ENCODE measurements at places on chromosomes 6 and 20.

DNA sequence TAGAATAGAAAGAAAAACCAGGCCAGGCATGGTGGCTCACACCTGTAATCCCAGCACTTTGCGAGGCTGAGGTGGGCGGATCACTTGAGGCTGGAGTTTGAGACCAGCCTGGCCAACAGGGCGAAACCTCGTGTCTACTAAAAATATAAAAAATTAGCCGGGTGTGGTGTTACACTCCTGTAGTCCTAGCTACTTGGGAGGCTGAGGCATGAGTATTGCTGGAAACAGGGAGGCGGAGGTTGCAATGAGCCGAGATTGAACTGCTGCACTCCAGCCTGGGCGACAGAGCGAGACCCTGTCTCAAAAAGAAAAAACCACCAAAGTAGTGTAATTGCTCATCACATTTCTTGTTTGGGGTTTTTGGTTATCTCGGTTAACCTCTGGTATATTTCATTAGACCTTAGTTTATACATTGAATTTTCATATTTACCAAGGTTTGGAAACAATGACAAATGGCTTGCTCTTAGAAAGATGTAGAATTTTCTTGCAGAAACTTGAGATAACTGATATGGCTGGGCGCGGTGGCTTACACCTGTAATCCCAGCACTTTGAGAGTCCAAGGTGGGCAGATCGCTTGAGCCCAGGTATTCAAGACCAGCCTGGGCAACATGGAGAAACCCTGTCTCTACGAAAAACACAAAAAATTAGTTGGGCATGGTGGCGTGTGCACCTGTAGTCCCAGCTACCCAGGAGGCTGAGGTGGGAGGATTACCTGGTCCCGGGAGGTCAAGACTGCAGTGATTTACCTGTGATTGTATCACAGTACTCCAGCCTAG lies 14.2 kb downstream of the ITCH start:
- no peak for DNase-seq

DNA sequence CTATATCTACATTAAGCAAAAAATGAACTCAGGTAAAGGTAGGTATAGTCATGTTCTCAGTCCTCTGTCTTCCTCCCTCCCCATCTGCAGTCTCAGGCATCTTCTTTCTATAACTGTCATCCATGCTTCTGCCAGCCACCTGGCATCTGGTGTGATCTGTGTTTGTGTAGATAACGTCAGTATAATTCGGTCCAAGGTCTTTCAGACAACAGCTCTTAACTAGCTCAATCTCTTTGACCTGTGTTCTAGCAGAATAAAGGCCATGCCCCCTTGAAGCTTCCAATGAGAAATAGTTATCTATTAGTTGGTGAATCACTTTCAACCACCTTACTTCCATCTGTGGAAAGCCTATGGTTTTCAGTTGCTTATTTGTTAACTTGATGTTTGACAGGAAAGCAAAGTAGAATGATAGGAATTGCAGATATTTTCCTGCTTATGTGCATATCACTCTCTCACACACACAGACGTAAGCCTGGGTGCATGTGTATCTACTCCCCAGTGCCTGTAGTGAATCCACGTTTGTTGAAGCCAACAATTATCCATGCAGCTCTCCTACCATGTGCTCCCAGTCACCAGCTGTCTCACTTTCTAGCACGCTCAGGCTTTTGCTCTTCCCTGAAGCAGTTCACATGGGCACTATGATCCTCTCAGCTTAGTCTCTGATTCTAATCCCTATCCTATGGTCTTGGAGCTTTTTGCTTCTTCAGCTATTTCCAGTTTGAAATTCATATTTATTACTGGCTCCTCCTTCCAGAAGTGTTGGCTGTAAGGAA lies 433.7 kb upstream of the MANEA start:
- DNase-seq = no peak

DNA sequence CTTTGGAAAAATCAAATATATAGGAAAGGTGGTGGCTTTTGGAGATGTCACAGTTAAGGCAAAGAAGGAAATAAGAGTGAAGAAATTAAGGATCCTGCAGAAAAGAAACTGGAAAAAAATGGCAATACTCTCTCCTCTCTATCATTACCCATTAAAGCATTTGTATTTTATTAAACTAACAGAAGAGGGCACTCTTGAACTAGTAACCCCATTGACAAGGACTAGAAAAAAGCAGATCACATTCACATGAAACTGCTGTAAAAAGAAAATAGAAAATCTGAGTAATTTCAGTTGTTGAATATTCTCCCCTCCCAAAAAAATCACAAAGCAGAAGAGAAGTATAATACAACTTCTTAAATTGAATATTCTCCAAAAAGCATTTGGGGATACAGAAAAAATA lies 104.1 kb upstream of the SLC35B3 start:
- DNase-seq = no peak

DNA sequence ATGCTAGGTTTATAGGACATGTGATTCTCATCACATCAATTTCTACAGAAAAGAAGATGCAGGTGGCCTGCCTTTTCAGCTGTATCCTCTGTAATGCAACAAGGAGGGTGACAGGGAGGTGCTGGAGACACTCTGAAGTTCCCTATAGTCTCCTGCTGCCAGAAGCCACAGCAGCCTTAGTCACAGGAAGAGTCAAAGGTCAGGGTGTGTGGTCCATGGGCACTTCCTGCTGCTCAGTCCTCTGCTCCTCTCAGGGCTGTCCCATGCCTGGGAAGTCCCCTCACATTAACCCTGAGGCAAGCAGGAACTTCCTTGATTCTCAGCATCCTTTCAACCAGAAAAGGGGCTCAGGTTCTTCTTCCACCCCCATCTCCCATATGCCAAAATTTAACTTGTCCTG lies 144.8 kb upstream of the FOXA2 start:
- DNase-seq = no peak

- no peak for DNase-seq
Measured at GRCh38 chr6:79239536-79240168, 5.2 kb upstream of the HMGN3 start.

DNA sequence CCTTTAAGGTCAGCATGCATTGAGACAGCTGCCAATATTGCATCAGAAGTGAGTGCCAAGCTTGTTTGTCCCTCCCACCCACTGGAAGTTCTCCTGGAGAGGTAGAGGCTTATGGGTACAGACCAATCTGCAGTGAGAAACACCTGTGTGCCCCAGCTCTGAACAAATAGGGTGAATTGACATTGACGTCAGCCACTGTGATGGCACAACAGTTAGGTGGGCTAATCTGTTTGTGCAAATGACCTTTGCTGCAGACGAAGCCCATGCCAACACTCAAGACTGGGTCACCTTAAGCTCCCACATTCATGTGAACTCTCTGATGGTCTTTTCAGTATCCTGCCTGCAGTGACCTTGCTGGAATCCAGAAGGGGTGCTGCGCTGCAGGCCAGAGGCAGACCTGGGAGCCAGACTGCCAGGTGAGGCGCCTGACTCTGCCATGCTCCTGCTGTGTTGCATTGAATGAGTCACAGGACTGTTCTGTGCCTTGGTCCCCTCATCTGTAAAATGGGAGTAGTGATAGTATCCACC lies 99.9 kb downstream of the ALDH8A1 start:
- no peak for DNase-seq

DNA sequence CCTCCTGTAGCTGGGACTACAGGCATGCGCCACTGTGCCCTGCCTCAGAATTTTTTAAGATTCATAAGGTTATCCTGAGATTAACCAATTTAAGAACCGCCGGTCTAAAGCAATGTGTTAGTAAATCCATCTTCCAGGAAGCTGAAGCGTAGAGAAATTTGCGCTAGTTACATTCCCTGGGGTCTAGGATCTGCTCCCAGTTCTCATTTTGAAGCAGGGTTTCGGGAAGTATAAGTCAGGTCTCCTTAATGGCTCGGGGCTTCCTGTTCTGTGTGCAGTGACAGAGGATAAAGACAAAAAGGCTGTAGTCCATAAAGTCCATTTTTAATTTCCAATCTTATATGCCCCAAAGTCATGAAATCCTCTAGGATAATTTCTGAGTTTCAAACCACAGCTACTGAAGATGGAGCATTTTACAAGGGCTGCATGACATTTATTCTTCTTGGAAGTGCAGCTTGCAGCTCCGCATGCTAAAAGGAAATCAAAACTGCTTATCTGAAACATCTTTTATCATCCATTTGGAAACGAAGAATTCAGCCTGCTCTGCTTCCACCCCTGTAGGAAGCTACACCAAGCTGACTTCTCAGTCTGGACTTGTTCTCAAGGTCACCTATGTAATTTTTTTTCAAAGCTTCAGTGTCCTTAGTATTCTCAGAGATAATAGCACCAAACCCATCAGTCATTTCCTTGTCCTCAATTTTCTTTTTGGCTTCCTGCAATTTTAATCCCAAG lies 326.1 kb downstream of the PRL start:
- DNase-seq = no peak

- DNase-seq = no peak
Measured at GRCh38 chr6:96195272-96195671, 179.5 kb downstream of the FUT9 start.

- DNase-seq = no peak
Measured at GRCh38 chr6:128827675-128828464, 55.1 kb upstream of the LAMA2 start.

GRCh38 chr6:33410711-33411631 lies at the start of gene PHF1:
TSS of gene PHF1 (plus strand) at chr6:33411014. CDS start at chr6:33412264, 1,250 bp downstream.
- DNase-seq = no peak

- no peak for DNase-seq
Measured at GRCh38 chr6:39078695-39079094, 30.1 kb downstream of the GLP1R start.

- no peak for DNase-seq
Measured at GRCh38 chr20:53245574-53245973, 273.4 kb downstream of the TSHZ2 start.

GRCh38 chr6:170205126-170205525 lies 85.8 kb downstream of the DLL1 start:
- DNase-seq = no peak

DNA sequence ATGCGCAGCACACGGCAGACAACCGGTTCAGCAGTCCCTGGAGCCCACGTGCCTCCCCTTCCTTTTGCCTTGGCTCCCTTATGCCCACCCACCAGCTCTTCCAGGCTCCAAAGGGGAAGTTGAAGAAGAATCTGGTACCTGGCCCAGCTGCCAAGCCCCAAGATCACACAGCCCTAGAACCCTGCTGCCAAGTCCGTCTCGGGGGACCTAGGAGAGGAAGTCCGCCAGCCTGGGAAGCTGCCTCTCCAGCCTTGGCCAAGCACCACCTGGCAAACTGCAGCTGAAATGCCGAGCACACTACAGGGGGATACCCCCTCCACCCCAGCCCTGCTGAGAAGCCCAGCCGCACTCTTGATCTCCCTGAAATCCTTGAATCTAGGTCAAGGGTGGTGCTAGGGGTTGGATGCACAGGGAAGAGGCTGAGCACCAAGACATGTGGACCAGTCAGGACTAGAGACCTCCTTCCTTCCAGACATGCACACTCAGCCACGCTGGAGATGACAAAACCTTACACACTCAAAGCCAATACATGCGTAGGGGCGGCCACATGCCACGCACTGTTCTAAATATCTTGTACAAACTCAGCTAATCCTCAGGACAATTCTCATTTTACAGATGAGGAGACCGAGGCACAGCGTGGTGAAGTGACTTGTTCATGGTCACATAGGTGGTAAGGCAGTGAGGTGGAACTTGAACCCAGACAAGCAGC lies 124.1 kb downstream of the PREX1 start:
- no peak for DNase-seq

DNA sequence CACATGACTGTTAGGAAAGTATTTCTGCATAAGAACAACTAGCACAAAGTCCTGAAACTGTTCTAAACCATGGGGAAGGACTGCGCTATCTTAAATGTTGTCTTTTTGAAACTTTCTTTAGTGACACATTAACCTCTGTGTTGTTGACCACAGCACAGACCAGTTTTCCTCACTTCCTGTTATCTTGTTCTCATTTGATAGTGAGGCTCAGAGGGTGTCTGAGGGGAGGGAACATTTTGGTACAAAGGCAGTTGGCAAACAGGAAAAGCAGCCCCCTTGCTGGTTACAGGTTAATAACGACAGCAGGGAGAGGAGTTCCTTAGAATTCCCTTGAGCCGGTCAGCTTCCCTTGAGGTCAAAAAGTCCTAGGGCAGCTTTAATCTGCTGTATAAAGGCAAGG lies 143.5 kb upstream of the BMP2 start:
- no peak for DNase-seq

DNA sequence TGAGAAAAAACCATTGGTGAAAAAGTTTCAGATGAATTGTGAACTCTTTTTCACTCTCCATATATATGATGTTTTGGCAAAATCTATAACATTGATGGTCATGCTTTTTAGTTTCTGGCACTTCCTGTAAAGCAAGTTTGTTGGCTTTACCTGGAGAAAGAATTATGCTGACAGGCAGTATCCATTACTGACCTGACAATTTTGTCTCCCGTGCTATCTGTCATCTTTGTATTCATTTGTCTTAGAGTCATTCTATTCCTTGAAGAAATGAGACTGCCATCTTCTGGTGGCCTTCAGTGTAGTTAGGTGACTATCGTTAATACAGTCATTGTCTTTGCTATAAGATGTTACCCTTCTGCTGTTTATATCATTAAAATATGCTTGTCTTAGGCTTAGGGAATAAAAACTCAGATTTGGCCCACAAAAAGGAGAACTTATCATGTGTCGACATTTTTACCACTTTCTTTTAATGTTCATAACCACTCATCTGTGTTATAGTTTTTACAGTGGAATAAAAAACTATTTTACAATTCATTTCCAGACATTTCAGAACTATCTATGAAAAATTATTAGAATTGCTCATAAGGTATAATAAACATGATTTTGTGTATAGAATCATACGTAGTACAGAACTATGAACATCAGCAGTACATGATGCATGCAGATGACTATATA lies 707.0 kb downstream of the EPM2A start:
- peak; percentile 9 for DNase-seq

DNA sequence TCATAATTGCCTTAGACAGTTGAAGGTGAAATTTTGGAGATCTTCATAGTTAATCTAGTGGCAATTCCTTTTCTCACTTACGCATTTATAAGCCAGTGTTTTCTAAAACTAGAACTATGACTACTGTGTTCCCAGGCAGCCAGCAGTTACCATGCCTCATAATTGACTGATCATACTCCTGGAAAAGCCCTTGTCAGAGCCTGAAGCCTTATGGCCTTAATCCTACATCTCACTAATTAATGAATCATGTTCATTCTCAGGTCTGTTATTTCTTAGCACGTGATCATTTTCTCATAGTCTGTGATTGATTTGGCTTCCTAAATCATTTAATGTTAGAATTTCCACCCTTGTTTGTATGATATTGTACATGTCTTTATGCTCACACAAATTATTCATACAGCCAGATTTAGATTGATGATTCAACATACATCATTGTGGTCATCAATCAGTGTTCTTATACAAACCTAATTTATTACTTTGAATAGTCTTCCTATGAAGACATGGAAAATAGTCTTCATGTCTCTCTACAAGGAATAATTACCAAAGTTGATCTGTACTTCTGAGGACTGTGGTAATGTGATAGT lies 132.6 kb upstream of the ASCC3 start:
- no peak for DNase-seq

- no peak for DNase-seq
Measured at GRCh38 chr20:22794200-22794599, 209.8 kb upstream of the FOXA2 start.
